Thoracic aorta (tissue), 2 donors: ENCODE measurements at places on chromosomes 16 and 17.

DNA sequence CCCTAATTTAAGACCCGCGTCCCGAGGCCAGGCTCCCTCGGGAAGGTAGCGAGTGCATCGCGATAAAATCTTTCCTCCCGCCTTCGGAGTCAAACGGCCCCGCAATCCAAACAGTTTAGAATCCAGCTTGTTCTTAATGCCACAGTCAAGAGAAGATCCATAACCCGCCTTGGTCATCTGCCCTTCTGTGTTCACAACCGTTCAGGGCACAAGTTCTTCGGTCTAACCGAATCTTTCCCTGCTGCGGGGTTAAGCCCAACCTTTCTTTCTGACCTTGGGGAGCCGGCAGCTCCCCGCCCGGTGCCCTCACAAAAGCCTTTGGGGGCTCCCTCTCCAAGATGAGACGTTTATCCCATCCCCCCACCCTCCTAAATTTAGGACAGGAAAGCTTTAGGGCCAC, 30.3 kb downstream of the CPSF4L start:
- peaks cover 52% of the 10 kb centered on the region for H3K4me1 ChIP-seq
- peak overlapping the region; percentile 83 for H3K27ac ChIP-seq
- H3K4me3 ChIP-seq: peak overlapping the region; percentile 90
- DNase-seq: no peak

- no peak overlapping the region for H3K4me3 ChIP-seq
- no peaks in the 10 kb centered on the region for H3K27me3 ChIP-seq
- H3K4me1 ChIP-seq: no peaks in the 10 kb centered on the region
- no peaks in the 10 kb centered on the region for H3K36me3 ChIP-seq
- DNase-seq: no peak
- H3K27ac ChIP-seq: no peak overlapping the region
Observed at GRCh38 chr17:74499992-74500391, 31.3 kb downstream of the CD300LB start.

GRCh38 chr16:22630242-22630641, 119.6 kb downstream of the NPIPB5 start:
- H3K4me3 ChIP-seq: no peak overlapping the region
- H3K27me3 ChIP-seq: no peaks in the 10 kb centered on the region
- no peaks in the 10 kb centered on the region for H3K36me3 ChIP-seq

DNA sequence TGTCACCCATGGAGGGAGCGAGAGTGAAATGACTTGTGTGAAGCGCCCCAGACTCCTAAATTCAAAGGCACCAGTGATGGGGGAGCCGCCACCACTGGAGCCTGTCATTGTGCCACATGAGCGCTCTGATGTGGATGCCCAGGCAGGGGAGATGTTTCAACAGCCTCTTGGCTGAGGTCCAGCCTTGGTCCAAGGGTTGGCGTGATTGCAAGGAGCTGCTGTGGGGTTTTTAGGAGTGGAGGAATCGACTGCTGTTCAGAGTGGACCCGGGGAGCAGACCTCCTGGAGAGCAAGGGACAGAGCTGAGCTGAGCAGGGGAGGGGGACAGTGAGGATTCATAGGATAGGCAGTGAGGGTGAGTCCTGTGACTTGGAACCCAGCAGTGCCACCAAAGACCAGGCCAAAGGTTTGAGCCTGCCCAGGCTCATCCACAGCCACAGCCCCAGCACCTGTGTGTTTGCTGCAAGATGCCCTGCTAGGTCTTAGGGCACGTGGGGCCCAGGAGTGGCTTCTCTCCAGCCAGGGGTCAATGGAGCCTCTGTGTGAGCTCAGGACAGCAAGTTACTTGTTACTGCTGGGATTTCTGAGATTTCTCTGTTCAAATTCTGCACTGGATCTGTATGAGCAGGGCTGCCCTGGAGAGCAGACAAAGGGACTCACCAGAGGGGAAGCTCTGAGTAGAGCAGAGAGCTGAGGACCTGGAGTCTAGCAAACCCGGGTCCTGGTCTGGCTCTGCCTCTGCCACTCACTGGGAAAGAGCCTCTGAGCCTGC, 20.3 kb downstream of the RHBDL3 start:
- H3K27ac ChIP-seq: no peak overlapping the region
- H3K4me3 ChIP-seq: no peak overlapping the region
- no peaks in the 10 kb centered on the region for H3K36me3 ChIP-seq
- H3K27me3 ChIP-seq: no peaks in the 10 kb centered on the region
